ENCODE measurements at places on chromosomes 7 and 10.

- no peak for DNase-seq
Observed at GRCh38 chr7:101729241-101729883, 88.1 kb upstream of the CUX1 start.

- DNase-seq, result peak; percentile 46
Observed at GRCh38 chr10:104254493-104255310, at the start of gene GSTO1. Gene GSTO1, plus strand, starts transcription at chr10:104254892. Its CDS starts 37 bp downstream, at chr10:104254929.

DNA sequence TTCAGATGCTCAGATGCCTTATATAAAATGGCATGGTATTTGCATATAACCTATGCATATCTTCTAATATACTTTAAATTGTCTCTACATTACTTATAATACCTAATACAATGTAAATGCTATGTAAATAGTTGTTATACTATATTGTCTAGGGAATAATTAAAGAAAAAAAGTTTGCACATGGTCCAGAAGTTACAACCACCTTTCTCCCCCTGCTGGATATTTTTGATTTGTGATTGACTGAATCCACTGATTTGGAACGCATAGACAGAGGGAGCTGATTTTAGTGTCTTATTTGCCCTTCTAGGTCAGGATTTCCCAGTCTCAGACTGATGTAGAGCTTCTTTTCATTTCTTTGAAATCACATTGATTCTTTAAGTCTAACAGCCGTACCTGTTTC is 31.8 kb downstream of the MDFIC start:
- no peak for DNase-seq

GRCh38 chr7:132081686-132082085 is 494.6 kb downstream of the PLXNA4 start:
- DNase-seq, result no peak

GRCh38 chr7:134024739-134025138 is 102.4 kb upstream of the LRGUK start:
- DNase-seq, result no peak

DNA sequence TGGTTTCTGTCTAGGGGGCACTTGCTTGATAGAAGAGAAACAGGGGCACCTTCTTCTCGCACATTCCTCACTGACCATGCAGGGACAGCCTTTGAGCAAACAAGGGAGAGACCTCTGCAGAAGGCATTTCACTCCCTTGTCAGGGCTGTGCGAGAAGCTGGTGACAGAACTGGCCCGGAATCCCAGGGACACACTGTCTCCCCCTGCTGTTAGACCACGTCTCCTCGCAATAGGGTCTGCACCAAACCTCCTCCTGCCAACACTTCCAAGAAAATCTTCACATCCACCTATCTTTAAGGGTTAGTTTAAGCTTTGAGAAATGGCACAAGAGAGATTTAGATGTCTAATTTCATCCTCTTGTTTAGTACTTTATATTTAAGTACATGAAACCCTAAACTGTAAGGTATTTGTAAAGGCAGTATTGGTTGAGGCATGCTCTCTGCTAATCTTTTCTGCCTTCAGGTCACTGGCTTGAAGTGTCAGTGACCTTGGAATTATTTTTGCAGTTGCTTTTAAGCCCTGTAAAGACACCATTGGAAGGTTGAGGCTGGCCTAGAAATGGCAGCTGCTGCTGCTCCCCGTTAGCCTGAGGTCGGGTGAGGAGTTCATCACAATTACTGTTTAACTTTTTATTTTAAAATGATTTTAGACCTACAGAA is 37.0 kb downstream of the RBM20 start:
- DNase-seq, result no peak

DNA sequence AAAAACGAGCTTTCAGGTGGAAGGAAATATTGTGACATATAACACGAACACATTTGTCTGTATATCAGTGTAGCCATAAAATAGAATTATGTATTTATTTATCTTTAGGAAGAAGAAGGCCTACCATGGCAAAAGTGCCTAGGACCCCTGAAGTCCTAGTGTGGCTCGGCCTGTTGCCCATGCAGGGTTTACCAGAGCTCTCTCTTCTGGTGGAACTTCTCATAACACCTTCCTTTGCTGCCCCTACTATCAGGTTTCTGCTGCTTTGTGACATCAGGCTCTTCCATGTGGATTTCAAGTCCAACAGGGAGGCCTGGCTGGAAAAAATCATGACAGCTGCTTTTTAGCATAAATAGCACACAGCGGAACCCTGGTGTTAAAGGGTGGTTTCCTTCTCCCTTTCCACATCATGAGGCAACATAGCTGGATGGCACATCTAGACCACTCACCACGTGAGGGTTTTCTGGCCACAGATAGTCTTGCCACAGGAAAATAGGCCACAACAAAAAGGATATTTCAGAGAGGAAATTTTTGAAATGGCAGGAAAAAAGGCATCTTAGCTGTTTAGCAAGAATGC is 44.8 kb upstream of the ADO start:
- no peak for DNase-seq

DNA sequence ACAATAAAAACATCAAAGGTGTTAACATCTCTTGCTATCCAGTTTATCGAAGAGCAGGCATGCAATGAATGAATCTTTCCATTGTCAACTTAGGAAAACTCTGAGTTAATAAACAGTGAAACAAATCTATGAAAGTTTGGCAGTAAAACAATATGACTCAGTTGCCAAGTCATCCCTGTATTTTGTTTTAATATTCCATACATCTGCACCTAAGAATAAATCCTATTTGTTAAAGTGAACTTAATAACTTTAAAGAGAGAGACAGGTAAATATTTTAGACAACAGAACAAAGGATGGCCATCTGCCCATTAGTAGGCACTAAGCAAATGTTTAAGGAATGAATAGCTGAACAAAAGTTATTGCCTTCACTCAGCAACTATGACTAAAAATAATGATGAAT is 700.5 kb upstream of the CELF2 start:
- DNase-seq, result no peak

DNA sequence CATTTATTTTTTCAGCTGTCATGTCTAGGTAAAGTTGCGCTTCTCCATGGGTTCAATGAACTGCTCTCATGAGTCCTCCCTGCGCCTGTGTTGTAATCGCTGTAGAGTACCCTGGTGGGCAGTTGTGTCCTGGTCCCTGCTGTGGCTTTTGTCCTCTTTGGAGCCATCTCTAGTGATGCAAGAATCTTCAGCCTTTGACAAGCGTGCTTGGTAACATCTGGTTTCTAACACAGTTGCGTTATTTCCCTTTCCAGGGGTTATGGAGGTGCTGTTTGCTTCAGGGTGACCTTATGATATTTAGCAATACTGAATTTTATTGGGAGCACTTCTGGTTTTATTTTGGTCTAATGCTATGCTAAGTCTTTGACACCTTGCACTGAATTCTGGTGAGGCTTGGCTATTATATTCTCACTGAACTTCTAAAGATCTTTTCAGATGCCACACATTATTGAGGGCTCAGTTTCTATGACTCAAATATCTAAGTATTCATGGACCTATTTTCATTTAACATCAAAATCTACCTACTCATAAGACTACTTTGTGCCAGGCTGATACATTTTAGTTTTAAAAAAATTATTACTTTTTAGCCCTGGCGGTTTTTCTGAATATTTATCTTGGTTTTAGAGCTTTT is 88.6 kb downstream of the FANK1 start:
- DNase-seq, result no peak

GRCh38 chr7:117110480-117111315 is 157.4 kb downstream of the ST7 start:
- no peak for DNase-seq

DNA sequence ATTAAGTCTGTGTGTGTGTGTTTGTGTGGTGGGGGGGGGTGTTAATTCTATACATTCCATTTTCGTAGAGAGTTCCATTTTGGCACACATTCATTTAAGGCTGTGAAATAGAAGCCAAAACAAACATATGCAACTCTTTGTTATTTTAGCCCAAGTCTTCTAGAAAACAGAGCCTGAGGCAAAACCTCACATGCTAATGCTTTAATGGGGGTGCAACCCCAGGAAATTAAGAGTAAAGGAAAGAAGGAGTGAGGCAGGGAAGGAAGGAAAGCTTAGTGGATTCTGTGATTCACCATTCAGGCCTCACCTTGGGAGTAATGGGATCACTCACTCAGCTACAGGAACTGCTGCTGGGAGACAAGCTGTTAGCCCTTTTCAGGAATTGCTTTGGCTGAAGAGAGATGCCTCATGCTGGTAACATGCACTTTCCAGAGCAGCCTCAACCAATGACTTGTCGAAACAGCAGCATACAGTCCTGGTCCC is 73.0 kb upstream of the CTTNBP2 start:
- DNase-seq, result no peak

DNA sequence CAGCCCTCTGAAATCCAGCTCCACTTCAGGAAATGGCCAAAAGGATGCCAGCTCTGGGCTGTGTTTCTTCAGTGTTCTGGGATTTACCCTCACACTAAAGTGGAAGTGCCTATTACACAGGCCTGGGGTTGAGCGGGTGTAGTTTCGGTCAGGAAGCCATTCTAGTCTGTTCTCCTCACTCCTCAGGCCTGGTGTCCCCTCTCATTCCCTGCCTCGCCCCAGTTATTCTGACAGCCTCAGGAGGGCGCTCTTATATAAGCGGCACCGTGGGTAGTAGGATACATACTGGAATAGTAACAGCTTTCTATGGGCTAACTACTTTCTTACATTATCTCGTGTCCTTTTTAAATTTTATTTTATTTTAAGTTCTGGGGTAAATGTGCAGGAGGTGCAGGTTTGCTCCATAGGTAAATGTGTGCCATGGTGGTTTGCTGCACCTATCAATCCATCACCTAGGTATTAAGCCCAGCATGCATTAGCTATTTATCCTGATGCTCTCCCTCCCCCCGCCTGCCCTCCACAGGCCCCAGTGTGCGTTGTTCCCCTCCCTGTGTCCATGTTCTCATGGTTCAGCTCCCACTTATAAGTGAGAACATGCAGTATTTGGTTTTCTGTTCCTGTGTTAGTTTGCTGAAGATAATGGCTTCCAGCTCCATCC is 12.2 kb upstream of the LGI1 start:
- no peak for DNase-seq

- no peak for DNase-seq
Observed at GRCh38 chr7:154433632-154434598, 381.7 kb downstream of the DPP6 start.

DNA sequence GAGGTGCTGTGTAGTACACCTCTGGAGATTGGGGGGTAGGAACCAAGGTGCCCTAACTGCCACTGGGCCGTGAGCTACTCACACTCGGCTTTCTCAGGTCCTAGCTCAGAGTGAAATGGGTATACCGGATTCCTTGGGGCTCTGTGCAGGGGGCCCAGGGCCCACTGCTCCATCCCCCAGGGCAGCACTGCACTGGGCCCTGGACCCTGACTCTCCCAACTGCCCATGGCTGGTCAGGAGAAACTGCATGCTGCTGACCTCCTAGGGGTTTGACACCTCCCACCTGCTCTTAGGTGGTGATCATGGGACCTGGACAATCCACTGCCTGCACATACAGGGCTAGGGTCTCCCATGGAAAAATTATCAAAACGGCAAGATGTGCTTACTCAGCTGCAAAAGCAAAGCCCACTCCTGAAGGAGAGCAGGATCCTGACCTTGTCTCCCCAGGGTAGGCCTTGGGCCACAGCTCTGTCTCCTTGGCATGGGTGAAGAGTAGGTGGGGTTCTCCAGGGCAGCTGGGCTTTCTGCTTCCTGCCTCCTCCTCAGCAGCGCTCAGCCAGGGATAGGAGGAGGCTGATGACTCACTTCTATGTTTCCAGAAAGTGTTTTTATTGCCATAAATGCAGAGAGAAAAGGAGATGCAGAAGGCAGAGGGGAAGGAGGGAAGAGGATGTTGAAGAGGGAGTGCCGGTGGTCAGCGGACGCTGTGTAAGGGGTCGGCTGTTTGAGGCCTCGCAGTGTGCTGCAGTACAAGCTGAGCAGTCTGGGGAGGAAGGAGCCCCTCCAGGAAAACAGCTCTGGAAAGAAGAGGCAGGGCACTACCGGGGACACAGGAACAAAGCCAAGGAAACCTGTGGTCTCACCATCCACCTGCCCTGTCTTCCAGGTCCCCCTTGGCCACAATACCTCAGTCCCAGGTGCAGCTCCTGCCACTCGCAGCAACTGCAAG is 107.8 kb downstream of the ARHGAP22 start:
- DNase-seq, result no peak

DNA sequence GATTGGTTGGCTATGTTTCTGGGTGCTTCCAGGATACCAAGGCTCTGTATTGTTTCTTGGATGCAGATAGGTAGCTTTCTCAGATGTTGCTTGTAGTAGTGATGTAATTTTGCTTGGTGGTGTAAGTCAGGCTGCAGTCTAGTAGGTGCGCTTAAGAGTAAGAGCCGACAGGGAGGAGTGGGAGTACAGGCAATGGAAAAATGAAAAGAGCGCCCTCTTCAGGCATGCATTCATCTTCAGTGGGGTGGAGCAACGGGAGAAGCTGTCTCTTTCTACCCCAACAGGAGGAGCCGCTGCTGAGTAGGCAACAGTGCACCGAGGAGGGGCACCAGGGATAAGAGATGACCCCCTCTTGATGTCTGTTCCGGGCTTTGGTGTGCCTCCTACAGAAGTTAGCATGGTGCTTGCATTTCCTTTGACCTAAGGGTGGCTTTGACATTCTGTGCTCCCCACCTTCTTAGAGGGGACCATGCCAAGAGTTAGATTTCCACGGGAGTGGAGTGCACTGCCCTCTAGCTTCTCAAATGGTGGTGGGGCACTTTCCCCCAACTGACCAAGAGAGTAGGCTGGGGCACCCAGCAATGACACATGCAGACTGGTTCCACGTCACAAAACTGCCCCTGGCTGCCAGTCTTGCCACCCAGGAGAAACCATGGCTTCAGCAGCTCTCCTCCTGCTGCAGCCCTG is 56.1 kb downstream of the ZNF783 start:
- no peak for DNase-seq

DNA sequence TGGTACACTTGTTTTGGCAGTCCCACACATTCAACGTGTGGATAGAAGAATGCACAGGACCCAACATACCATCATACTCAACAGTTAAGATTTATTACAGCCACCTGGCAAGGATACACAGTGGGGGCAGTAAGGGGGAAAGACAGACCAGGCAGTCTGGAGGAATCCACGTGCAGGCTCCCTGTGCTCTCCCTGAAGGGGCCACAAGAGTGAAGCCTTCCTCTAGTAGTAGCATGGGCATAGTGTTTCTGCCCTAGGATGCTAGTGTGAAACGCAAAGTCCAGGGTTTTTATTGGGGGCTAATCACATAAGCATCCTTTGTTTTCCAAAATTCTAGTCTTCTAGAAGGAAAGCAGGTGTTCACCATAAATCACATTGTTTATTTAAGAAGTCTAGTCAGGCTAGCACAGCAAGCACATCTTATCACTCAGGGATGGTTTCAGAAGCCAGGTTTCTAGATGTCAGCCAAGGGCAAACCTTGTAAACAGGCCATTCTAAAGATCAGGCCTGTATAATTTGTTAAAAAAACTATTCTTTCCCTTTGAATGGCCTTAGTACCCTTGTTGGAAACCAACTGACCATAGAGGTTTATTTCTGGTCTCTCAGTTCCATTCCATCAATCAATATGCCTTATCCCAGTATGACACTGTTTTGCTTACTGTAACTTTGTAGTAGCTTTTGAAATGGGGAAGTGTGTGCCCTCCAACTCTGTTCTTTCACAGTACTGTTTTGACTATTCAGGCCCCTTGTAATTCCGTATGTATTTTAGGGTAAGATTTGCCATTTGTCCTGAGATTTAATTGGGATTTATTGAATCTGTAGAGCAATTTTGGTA is 12.4 kb upstream of the TFAM start:
- no peak for DNase-seq

- no peak for DNase-seq
Observed at GRCh38 chr7:55360486-55360885, 4.7 kb upstream of the LANCL2 start.
